Mesendoderm (in vitro differentiated cells): ENCODE measurements at places on chromosomes 3 and 15.

- DNase-seq, result peak; percentile 77
These were observed 16.0 kb upstream of the CPEB1 start for GRCh38 chr15:82663186-82663600.

DNA sequence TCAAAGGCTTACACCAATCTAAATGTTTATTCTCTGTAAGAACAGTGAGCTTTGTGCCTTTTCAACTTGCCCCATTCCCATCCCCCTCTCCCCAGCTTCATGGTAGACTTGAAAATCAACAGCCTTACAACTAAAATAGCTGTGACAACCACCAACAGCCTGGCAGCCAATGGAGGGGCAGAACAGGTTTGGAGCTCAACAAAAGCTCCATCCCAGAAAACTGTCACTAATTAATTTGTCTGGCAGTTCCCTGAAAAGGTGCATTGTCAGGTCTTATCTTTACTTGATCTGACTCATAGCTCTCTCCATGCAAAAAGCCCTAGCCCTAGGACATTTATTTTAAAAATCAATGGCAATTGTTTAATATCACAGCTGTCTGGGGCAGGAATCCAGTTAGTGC lies 22.6 kb downstream of the MTHFS start:
- peak; percentile 50 for DNase-seq

- DNase-seq, result no peak
These were observed 2.6 kb upstream of the BCL2A1 start for GRCh38 chr15:79973456-79974195.

DNA sequence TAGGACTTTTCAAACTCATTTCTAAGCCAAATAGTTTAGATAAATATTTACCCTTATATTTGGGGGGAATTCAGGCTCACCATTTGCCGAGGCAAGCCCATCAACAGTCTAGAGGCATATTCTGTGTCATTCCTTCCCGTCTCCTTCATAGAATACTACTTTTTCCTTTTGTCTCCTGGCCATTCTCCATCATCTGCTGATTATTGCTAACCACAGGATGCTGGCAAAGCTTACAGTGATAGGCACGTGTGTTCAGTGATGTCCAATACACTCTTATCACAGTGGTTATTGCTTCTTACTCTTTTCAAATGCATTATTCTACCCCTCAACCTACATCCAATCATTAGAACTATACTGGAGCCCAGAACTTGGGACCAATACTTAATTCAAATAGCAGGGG lies 130.6 kb upstream of the ZBED2 start:
- no peak for DNase-seq

GRCh38 chr15:28990390-28990789 lies 104.6 kb downstream of the APBA2 start:
- no peak for DNase-seq

DNA sequence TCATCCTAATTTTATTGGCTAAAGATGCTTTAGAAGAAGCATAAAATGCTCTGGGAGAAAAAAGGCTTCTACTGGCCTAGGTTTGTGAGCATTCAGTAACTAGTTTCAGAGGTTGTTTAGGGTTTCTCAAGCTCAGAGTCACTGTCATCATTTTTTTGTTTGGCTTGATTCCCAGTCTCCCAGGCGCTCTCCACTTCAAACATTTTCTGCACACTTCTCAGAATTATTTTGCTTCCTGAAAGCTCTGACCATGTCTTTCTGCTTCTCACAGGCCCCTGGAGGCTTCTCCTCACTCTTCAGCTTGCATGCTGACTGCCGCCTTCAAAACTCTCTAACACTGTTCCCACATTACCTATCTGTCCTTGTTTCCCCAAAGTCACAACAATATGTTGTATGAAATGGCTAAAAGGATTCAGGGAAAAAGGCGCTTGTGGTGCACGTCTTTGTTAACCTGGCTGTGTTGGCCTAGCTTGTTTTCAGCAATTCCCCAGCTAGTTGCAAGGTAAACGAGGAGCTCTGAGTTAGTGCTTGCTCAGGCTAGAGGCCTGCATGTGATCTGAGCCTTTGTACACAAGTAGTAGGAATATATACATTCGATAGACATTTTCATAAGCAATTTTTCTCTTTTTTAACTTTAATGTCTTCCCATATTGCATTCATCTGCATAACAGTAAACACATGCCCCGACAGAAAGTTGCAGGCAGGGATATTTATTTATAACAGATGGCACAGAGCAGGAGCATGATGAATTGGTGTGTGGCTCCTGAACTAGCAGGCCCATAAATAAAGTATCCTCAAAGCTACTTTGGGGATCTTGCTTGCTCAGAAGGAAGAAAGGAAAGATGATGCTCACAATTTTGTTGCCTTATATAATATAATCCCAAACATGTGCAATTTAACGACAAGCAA lies 129.2 kb upstream of the DPH6 start:
- no peak for DNase-seq

DNA sequence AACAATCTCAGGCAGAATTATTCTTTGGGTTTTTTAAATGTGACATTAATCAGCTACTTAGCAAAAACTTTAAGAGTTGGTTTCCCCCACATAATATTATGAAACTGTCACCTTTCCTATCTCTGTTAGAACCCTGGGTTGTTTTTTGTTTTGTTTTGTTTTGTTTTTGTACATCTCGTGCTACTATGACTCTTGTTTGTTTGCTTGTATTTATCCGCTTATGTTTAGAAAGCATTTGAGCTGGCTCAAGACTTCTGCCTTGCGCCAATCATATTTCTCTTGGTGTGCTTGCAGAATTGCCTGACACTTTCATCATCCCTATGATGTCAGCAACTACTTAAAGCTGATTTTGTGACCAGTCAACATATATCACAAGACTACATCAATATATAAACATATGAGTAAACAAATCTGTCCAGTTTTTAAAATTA lies 116.9 kb downstream of the DCLK3 start:
- DNase-seq, result no peak

DNA sequence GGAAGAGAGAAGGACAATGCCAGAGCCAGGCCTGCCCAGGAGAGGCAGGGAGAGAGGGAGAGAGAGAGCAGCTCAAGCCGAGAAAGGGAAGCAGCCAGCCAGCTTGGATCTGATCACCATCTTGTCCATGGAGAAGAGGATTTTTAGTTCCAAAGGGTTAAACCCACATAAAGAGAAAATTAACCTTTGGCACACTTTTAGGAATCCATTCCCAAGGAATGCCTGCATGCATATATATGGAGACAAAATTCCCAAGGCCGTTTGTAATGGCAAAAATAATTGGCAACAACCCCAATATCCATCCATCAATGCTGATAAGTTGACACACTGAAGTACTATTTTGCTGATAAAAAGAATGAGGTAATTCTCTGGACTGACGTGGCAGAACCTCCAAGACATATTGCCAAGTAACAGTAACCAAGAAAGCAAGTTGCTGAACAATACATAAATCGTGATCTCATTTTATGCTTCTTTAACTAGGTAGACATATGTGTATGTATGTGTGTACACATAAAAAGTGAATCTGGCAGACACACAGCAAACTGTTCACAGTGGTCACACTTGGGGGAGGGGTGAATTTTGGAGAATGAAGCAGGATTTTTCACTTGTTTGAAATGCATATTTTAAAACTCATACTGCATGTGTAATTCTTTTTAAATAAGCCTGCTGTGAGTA lies 7.5 kb upstream of the STRA6 start:
- no peak for DNase-seq

GRCh38 chr3:14278799-14279625 lies 100.4 kb downstream of the LSM3 start:
- DNase-seq, result peak; percentile 92

GRCh38 chr3:153232851-153233271 lies 70.8 kb downstream of the RAP2B start:
- DNase-seq, result no peak

DNA sequence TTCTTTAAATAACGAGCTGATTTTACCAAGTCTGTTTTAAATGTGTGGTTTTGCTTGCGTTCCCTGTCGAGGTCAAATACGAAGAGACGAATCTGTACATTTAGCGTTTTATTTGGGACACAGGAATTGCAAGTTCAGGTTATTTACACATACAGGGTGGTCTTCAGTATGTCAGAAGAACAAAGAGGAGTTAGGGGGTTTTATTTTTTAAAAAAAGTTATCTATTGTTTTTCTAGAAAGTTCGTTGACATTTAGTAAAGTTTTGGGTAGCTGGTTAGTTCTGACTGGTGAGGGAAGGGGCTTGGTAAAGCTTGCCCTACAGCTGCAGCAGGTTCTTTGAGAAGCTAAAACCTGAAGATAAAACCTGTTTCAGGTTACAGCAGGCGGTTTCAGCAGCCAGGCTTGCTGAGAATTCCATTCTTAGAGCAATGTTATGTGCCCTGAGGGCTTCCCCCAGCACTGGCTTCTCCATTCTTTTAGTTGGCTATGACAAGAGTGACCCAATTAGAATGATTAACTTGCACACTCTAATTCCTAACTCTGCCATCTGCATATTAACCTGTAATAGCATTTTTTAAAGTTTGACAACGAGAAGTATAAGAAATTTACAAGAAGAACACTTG lies 815 bp upstream of the ZNF280D start:
- peak; percentile 87 for DNase-seq

GRCh38 chr3:65181391-65181871 lies 493.6 kb upstream of the ADAMTS9 start:
- peak; percentile 55 for DNase-seq

GRCh38 chr3:30399394-30400181 lies 206.8 kb upstream of the TGFBR2 start:
- peak; percentile 26 for DNase-seq

- DNase-seq, result no peak
These were observed 275.9 kb upstream of the NR2F2 start for GRCh38 chr15:96054621-96055020.

- DNase-seq, result no peak
These were observed 78.8 kb upstream of the UBE2E1 start for GRCh38 chr3:23726811-23727548.

GRCh38 chr3:40229963-40230362 lies 79.5 kb upstream of the EIF1B start:
- DNase-seq, result no peak

- no peak for DNase-seq
These were observed 22.1 kb downstream of the CDIN1 start for GRCh38 chr15:36601497-36601932.

DNA sequence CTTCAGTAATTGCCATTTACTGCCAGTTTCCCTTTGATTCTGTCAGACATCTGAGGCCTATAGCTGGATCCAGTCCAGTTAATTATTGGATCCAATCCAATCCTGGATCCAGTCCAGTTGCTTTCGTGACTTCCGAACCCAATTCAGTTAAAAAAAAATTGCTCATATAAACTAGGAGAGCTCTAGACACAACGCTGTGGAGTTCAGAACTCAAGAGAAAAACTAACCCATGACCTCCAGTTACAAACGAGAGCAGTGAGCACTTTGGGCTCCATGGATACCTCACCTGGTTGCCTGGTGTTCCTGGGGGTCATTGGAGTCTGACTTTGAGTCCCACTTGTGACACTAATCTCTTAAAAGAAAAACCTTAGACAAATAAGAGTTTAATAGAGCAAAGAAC lies 269.8 kb downstream of the THSD4 start:
- DNase-seq, result no peak

GRCh38 chr15:40904552-40905201 lies 10.4 kb downstream of the VPS18 start:
- no peak for DNase-seq

- no peak for DNase-seq
These were observed 32.9 kb upstream of the SEC13 start for GRCh38 chr3:10353661-10354360.

GRCh38 chr3:172259111-172259541 lies 189.1 kb downstream of the GHSR start:
- no peak for DNase-seq

DNA sequence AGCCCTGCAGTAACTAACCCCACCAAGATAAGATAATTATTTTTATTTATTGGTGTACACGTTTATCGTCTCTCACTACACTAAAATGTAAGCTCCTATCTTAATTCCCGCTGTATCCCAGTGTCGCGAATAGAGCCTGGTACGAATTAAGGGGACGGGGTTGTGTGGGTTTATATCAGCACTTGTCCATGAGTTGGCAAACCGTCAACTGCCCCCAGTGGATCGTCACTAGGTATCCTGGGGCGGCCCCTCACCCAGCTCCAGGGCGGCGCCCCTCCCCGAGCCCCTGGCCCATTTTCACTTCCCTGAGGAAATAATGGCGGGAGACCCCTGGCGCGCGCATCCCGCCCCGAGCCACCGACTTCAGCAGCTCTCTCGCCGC lies 465 bp downstream of the RUVBL1 start:
- DNase-seq, result no peak

GRCh38 chr3:10529809-10530208 lies 24.4 kb upstream of the ATP2B2 start:
- DNase-seq, result no peak

DNA sequence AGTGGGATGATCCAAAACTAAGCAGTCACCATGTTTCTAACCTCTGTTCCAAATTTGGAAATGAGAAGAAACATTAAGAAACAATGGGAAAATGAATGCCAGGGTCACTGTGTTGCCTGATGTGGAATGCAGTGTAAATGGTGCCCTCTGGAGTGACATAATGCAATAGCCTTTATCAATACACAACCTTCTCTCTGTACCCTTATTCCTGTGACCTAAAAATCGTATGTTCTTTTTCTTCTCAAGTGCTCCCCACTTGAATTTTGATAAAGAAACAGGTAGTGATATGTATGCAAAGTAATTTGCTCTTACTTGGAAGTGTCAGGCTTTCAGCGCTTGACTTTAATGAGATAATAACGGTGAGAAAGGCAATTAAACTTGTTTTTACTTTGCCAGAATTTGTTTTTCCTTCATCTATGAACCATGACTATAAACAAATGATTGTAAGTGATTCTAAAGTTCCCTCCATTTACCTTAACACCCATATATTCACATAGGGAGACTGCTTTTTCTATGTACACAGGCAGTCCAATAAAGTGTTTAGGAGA lies 145.8 kb upstream of the THRB start:
- peak; percentile 32 for DNase-seq

DNA sequence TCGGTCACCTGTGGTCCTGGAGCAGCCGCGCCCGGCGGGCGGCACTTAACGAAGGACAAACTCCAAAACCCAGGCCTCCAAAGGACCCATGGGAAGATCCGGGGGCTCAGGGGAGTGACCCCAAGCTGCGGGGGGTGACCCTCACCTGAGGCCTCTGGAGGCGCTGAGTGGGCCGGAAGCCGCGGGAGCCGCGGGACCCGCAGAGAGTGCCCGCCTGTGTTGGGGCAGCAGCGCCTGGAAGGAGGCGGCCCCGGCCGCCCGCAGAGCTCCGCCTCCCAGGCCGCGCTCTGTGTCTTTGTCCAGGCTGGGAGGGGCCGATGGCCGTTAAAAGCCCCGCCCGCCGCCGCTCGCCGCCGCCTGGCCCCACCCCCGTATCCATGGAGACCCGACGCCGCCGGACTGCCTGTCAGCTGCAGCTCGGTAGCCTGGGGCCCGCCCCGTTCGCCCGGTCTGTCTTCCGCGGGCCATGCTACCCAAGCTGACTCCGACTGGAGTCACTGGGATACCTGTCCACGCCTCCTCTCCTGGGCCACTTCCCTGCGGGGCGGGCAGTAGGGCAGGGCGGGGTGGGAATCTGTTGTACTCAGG lies 15.3 kb upstream of the FANCD2 start:
- DNase-seq, result peak; percentile 94

- DNase-seq, result no peak
These were observed 22.6 kb upstream of the TIMP4 start for GRCh38 chr3:12181301-12181700.
